ENCODE measurements at places on chromosomes 5 and 9.
A peak's percentile ranks its signal among the peaks of the same experiment; 100 is the strongest.

- no peak for DNase-seq
Observed at GRCh38 chr5:114649878-114650277, 288.0 kb downstream of the KCNN2 start.

DNA sequence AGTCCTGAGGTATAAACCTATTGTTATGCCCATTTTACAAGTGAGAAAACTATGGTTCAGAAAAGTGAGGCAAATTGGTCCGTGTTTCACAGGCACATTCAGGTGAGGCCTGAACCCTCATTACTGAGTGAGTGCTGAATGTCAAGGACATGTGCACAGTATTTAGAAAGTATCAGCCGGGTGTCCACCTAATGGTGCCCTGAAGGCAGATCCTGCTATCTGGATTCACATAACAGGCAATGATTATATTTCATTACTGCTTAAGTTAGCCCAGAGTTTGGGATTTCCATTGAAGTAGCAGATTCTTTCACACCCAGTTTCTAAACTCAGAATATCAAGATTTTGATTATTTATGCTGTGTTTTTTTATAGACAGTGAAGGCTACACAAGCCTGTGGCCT is 142.7 kb downstream of the LHFPL2 start:
- DNase-seq = no peak

DNA sequence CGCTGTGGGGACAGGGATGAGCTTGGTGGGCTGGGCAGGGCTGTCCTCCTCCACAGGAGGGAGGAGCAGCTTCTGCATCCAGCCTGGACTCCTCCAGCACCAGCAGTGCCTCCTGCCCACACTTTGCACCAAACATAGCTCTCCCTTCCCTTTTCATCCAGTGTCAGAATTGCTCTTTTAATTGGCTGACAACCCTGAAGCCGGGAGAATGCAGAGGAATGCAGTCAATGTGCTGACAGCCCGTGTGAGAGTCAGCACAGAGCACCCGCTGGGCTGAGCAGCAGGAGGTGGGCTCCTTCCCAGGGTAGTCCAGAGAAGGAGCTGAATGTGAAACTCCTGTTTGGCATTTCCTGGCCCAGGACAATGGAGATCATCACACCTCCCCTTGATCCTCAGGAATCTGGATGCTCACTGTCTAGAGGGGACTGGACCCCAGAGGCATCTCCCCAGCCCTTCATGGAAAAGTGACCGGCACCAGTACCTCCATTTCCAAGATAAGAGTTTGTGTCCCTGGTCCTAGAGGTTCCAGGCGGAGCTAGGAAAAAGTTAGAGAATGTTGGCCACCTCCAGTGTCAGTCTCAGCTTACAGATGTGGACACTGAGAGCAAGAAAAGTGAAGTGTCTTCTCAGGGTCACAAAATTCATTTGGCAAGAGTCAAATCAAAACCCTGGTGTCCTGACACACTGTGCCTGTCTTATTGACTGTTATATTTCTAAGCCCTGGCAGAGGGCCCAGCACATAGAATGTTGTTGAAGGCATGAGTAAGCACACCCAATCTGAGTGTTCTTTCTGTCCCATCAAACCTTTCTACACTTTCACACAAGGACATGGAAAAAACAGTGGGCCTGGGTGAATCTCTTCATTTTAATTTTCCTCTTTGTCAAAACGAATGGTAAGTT is 202.1 kb downstream of the SNX18 start:
- DNase-seq = no peak

DNA sequence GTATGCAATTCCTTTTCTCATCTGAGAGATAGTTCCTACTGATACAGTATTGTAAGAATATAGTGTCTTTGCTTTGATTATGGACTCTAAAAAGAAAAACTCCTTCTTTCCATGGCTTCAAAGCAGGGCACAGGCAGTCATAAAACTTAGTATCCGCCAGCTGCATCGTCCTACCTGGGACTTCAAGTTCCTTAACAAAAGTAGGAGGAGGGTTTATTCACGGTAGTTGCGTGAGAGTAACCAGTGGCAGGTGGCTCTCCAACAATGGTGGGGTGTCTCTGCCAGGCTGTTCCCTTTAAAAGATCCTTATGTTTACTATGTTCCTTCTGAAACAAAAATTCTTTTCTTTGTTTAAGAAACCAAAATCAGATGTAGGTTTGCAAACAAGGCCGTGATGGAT is 173.5 kb upstream of the DMAC1 start:
- DNase-seq = no peak

GRCh38 chr9:73038613-73039012 is 85.8 kb upstream of the ALDH1A1 start:
- no peak for DNase-seq

- DNase-seq = no peak
Observed at GRCh38 chr5:92836855-92837755, 743.9 kb downstream of the NR2F1-AS1 start.

- peak; percentile 55 for DNase-seq
Observed at GRCh38 chr5:169742771-169743296, 105.8 kb downstream of the DOCK2 start.

DNA sequence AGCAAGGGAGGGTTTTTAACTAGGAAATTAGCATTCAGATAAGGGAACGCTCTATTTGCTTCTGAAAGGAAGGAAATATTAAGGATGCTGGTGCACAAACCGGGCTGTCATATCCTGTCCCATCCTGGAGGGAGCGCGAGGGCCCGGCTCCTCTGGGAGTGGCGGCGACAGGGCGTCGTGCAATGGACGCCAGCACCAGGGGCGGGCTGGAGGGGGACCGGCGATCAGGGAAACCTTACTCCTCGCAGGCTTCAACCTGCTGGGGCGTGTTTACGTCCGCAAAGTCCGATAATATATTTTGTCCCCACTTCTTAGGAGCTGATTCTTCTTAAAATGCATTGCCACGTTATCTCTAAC is 197.1 kb upstream of the TBCA start:
- no peak for DNase-seq

- no peak for DNase-seq
Observed at GRCh38 chr5:169064093-169064492, 236.8 kb downstream of the SLIT3 start.

- DNase-seq = no peak
Observed at GRCh38 chr9:135906291-135907005, 898 bp downstream of the CAMSAP1 start.

- DNase-seq = no peak
Observed at GRCh38 chr5:43711496-43711895, 108.5 kb downstream of the NNT start.

GRCh38 chr9:38107811-38108304 is 38.8 kb upstream of the SHB start:
- DNase-seq = no peak

GRCh38 chr9:74570879-74571512 is 73.9 kb downstream of the RORB start:
- no peak for DNase-seq

GRCh38 chr5:103108086-103108485 is 11.9 kb downstream of the GIN1 start:
- no peak for DNase-seq

Measured in NCI-H524 treated with DMSO at 0.1 percent for 48 hours (cell line).